CD4-positive, alpha-beta T cell treated with Interleukin-17A for 1 hour (primary cell): ENCODE measurements at places on chromosomes 5 and 9.

GRCh38 chr5:32989815-32990214 lies 278.7 kb downstream of the NPR3 start:
- no peak for DNase-seq

DNA sequence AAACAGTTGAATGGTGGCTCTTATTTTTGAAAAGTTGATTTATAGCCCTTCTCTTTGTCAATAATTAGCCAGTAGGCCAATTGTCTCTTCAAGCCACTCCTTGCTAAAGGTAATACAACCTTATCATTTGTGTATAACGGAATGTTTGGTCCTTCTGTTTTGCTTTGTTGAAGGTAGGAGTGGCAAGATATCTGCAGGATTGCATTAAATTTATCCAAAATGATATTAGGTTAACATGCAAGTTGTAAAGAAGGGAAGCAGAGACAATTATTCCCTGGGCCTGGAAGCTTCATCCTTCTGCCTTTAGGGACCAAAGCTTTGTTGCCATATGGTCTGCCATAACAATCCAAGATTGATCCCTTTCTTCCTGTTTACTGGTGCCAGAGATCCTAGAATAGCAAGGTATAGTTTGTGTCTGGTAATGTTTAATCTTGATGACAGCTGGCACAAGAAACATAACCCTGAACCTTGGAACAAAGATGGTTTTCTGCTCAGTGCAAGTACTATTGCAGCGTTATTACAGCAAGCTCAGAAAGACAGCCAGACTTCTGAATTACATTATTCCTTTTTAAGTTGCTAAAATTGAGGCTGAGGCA lies 15.5 kb upstream of the FSD1L start:
- no peak for DNase-seq

GRCh38 chr5:139473105-139473504 lies 2.3 kb downstream of the SMIM33 start:
- no peak for DNase-seq

DNA sequence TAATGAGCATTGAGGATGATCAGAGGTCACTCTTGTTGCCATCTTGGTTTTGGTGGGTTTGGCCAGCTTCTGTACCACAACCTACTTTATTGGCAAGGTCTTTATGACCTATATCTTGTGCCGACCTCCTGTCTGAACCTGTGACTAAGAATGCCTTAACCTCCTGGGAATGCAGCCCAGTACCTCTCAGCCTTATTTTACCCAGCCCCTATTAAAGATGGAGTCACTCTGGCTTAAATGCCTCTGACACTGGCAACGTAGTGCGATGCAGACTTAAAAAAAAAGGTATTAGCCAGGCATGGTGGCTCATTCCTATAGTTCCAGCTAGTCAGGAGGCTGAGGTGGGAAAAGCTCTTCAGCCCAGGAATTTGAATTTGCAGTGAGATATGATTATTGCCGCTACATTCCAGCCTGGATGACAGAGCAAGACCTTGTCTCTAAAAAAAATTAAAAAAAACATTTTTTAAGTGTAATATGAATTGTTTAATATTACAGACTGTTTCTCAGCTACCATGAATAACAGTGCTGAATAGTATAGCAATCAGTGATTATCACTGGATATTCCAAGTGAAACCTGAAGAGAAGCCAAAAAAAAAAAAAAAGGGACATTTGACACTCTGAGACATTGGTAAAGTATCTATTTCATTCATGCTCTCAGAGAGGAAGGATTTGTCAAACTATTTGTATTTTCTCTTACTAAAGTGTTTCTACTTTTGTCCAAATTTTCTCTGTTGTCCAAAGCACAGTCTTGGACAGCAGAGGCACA lies 18.3 kb upstream of the STOM start:
- no peak for DNase-seq

DNA sequence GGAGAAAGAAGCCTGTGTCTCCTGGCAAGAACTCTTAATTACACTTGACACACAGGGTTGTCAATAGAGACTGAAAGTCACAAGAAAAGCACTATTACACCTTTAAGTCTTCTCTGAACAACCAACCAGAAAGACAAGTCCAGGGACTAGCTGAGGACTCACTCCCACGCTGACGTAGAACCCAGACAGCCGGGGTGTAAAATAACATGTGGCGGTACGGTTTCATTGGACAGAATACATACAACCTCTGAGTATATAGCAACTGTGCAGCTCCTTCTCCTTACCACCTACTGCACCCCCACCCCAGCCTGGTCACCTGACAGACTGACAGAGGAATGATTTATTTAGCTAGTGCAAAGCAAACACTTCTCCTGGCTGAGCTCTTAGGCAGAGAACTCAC lies 103.4 kb upstream of the RASEF start:
- DNase-seq = no peak

DNA sequence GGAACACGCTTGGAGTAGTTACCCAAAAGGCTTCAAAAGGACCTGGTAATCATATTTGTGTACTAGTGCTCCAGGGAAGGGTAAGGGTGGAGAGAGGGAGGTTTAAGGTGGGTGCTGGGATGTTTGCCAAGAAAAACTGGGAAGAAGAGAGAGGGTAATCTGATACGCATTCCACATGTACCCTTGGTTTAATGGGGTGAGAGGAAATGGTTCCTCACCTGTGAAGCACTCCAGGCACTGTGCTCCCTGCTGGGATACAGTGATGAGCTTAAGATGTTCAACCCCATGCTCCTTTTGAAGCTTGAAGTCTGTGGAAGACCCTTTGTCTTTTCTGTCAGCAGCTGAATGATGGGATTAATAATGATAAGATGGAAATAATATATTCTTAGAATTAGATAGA lies 98.4 kb downstream of the COX7C start:
- no peak for DNase-seq

- no peak for DNase-seq
Observed at GRCh38 chr5:93062548-93062947, 518.5 kb downstream of the NR2F1-AS1 start.

DNA sequence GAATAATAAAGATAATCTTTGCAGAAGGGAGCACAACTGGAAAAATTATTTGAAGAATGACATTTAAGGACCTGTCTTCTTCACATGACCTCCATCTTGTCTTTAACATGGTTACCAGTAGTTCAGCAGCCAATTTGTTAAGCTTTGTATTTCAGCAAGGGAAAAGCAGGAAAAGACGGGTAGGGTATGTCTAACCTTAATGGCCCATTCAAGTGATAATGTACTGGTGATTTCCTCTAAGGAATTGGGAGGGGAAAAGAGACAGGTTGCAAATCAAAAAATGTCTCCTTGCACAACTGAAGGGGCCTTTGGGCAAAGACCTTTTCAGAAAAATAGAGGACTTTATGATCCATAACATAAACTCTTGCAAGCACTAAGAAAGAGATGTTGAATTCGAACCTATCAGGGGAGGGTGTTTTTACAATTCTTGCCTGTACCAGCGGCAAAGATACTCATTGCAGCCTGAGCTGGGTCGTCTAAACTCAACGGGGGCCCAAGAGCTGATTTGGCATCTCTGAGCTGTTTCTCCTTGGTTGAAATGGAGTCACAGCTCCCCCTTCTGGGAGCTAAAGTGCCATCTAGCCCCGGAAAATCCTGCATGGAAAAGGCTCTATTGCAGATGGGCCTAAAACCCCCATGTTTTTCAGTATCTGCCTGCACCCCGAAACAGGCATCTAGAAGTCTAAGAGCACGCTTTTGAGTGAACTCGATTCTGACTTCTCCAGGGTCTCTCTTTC lies 3.8 kb downstream of the BRINP1 start:
- DNase-seq = no peak

- peak; percentile 80 for DNase-seq
Observed at GRCh38 chr9:131590907-131591844, 45.9 kb downstream of the PRRT1B start.

DNA sequence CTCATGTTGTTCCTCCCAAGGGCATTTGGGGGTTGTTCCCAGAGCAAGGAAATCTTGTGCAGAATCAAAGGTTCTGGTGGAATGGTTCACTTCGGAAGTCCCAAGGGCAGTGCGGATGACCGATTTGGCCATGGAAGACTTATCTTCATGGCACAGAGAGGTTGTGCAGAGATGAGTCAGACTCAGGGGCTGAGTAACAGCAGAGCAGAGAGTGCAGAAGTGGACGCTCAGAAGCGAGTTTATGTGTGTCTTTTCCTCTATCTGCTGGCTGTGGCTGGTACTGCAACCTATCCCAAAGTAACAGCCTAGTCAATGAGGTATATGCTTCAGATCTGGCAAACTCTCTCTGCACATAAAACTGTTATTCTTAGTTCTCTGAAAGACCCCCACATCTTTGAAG lies 118.1 kb downstream of the DPYSL3 start:
- no peak for DNase-seq

DNA sequence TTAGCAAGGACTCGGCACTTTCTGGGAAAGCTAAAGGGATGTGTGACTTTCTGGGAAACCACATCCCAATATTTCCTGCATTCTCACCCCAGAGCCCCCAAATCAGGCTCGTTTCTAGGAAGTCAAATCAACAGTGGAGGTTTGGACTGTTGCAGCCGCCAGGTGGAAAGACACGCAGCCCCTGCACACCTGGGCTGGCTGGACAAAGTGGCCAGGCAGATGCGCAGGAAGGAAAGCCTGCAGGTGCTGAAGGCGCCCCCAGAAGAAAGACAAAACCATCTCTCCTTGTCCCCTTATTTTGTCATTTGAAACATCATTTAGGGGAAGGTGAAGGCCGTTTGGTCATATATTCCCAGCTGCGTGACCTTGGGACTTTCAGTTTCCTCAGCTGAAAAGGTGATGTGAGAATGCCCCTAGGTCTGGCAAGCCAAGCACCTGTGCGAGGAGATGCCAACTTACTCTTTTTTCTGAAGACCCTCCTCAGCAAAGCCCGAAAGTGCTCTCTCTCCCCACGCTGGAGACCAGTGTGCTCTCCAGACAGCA lies 97.9 kb upstream of the CPEB4 start:
- DNase-seq = no peak

GRCh38 chr9:20289423-20290010 lies 332.8 kb downstream of the MLLT3 start:
- DNase-seq = no peak

DNA sequence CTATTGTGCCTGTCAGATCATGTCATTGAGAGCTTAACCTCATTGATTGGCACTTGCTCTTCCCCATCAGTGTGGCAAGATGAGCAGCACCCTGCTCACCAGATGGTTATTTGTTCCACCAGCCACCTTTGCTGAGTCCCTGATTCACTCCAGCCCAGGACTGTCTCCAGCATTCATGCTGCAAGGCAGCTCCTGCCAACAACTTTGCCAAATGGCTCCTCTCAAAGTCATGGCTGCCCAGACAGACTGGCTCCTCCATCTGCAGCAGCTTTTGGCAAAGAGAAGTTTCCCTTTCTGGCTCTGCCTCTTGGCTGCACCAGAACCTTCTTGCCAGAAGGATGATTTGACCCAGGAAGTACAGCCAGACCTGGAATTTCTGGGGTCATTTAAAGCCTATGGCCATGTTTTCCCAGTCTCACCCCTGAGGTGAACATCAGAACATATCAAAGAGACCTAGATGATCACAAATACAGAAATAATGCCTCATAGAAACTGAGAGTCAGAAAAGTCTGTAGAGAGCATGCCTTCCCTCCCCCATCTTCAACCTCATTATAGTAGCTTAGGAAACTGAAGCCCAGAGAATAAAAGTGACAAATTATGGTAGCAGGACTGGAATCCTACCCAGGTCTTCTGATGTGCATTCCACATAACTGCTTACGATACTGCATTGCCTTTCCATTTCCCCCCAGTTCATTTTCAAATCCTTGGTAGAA lies 10.4 kb downstream of the PPP2R2B start:
- DNase-seq = no peak

DNA sequence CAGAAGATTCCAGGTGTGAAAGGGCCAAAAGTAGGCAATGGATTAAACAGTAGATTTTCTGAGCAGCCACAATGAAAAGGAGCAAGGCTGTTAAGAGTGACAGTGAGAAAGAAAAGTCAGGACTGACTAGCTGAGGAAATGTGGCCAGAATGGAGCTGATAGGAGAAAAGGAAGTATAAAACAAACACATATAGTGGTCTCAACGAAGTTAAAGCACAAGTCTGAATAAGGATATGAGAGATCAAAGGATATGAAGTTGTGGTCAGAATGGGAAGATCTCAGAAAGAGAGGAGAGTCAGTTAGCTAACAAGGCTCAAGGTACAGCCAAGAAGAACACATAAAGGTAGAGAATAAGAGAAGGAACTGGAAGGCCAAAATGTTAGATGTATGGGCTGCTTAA lies 39.9 kb downstream of the FNIP1 start:
- no peak for DNase-seq

GRCh38 chr5:74477761-74478160 lies 162.8 kb downstream of the ENC1 start:
- DNase-seq = no peak

DNA sequence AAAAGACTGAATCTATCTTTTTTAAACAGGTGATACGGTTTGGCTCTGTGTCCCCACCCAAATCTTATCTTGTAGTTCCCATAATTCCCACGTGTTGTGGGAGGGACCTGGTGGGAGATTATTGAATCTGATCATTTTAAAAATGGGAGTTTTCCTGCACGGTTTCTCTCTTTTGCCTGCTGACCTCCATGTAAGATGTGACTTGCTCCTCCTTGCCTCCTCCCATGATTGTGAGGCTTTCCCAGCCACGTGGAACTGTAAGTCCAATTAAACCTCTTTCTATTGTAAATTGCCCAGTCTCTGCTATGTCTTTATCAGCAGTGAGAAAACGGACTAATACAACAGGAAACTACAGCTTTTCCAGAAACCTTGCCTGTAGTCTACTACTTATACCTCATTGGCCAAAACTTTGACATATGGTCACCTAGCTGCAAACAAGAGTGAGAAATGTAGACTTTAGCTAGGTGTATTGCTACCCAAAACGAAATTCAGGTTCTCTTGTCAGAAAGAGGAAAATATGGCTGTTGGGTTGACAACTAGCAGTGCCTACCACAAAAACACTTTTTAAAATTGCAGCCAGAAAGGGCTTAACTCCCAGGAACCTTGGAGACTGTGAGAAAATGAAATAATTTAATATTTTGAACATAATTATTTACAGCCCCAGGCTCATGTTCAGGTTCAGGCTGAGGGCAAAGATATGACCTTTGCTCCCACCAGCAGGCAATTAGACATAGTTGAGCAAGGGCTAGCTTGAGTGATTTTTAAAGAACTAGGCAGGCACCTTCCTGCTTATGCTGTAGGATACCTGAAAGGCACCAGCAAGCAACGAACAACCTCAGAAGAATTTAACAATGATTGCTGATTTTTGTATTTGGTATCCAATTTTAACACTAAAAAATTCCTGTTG lies 7.4 kb upstream of the AGGF1 start:
- no peak for DNase-seq
